DND-41 (cell line): ENCODE measurements at places on chromosomes 11 and 22.

DNA sequence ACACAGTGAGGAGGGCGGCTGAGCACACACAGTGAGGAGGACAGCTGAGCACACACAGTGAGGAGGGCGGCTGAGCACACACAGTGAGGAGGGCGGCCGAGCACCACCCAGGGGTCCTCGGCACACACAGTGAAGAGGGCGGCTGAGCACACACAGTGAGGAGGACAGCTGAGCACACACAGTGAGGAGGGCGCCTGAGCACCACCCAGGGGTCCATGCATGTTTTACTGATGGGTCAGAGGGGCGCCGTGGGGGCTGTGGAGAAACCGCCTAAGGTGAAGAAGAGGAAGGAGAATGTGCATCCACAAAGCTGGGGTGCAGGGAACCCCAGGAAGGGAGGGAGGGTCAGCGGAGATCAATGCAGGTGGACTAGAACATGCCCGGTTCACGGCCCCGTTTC, 461.8 kb downstream of the BRD1 start:
- no peak for DNase-seq

DNA sequence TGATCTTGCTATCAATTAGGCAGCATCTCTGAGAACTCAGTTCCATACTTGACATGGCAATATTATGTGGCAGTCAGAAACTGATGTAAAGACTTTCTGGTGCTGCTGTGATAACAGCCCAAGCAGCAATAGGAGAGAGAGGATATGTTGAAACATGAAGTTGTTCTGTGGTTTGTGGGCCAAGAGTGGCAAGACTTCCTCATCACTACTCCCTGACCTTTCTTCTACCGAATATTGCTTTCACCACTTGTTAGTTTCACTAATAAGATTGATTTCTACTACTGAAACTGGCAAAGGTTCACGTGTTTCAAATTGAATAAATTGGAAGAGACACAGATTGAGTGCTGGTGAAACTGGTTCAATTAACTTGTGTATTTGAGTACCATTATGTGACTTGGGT, 852.6 kb upstream of the RAG2 start:
- DNase-seq = no peak

DNA sequence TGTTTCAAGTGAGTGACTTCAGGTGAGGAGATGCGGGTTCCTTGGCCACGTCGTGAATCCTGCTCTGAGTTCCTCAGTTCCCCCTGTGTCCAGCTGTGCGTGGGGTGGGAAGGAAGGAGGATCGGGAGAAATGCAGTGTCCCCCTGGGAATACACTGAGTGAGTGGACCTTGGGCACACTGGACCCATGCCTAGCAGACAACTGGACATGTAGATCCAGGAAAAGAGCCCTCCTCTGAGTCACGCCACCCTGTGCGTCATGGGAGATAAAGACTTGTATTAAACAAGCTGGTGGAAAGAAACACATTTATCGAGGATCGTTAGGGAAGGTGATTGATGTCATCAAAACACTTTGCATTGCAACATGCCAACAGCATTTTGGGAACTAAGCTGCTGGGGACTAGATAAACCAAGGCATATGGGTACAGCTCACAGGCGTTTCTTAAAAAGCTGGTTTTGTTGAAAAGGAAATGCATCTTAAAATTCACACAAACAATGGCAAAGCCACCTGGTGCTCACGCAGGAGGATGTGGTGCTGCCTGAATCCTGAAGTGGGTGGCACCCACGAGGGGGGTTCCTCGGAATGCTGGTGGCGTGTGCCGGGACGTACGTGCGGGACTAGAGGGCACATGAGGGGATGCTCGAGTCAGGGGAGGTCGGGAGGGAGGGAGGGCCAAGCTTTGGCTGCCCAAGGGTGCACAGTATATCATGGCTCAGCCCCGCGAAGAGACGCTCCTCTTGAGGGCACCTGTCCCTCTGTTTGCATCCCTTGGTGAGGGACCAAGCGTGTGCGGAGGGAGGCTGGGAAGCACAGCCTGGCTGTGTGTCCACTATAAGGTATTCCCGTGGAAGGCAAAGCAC, 303.5 kb downstream of the TBC1D22A start:
- DNase-seq = no peak

DNA sequence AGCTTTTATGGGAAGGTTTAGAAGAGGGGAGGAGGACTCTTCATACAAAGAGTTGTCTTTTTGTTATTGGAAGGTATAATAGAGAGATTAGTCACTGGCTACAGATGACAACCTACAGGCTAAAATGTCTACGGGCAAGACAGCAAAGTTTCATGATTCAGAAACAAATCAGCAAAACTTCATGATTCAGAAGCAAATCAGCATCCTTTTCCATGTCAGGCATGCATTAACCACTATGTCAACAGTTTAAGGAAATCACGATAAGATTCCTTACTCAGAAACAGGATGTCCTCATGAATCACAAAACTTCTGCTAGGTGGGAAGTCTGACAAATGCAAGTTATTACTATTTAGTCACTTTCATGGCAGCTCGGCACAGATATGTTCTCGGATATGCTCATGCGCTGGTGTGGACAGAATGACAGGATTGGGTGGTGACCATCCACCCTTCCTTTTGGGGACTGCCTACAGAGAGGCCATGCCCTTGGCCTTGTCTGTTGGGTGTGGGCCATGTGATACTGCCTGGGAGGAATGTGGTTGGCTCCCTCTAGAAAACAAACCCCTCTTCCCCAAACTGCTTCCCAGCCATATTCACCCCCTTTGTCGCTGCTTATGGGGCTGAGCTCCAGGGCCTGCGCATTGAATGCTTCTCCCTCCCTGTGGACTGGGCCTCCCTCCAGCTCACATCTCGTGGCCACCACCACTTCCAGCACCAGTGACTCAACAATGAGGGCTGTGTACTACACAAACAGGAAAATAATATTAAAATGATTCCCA, 10.1 kb downstream of the C11orf91 start:
- DNase-seq = no peak

DNA sequence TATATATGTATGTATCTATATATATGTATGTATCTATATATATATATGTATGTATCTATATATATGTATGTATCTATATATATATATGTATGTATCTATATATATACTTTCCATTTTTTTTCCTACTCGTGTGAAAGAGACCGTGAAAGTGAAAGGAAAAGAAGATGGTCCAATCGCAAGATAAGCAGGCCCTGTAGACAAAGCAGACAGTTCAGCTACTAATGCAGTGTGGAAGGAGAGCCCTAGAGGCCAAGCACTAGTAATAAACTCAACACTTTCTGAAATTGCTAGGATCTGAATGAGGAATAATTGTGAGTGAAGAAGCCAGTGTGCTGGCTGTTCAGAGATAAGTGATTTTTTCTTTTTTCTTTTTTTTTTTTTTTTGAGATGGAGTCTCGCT, 47.2 kb downstream of the MCHR1 start:
- peak; percentile 60 for DNase-seq

DNA sequence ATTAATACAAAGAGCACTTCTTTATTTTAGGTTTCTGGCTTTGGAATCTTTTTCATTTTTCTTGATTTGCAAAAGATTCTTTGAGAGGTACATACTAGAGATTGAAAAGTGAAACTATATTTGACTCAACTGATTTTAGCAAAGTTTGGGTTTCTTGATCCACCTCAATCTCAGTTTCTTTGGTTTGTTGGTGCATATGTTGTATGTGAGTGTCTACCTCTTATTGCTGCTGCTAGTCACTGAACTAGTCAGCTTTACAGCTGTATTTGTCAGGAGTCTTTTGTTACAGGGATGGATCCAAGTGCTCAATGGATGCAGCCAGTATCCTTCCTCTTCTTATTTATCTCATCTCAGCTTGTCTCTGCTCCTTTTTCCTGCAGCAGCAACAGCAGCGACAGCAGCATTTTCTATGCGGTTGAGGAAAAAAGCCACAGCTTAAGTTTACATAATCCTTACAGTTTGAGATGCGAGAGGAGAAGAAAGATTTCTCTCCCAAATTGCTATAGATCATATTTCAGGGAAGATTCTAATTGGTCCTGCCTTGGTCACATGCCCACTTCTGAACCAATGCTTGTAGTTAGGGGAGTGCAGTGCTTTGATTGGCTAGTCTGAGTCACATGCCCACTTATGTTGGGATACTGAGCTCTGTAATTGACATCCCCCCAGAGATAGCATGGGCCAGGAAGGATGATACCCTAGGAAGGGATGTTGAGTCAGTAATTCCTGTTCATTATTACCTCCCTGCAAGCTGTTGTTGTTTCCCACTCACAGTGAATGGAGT, 10.0 kb upstream of the ZNRF3 start:
- no peak for DNase-seq

DNA sequence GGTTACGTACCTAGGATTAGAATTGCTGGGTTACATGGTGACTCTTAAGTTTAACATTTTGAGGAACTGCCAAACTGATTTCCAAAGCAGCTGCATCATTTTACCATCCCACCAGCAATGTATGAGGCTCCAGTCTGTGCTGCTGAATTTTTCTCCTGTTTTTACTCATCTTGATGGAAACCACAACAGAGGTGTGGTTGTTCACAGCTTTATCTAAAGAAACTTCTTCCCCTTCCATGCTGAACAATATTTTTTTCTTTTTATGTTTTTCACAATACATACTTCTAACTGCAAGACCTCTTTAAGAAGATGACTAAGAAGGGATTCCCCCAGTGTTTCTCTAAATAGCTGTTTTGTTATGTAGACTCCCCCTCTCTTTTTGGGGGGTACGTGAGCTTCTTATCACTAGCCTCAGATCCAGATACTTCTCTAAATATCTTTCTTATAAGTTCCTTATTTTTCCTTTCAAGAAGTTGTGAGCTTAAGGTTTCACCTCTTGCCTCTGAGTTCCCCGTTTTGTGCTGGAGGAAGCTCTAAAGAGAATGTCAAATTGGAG, 24.0 kb downstream of the TCP11L1 start:
- DNase-seq = no peak
